GM12878 (cell line): ENCODE measurements at places on chromosomes 6 and 20. TPM values are rescaled to one million over a fixed set of nuclear protein-coding genes. Genes with fewer than 3 reads are reported as not detected.

Gene SYTL3
- 7.1 and 8.4 TPM in 2 replicates for total RNA-seq

DNA sequence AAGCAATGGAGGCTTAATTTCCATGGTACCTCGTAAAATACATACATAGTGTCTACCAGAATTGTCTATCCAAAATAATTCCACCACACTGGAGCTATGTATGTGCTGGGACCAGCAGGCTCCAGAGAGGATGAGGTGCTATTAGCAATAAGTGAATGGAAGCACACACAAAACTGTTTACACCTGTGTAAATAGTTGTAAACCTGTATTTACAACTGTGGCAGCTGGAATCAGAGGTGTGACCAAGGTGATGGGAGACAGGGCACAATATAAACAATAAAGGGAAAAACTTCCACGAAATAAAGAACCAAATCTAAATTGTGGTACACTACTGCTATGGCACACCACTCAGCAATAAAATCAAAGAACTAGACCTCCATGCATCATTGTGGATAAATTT, 14.4 kb downstream of the RARS2 start:
- DNase-seq, result no peak

- no peak for DNase-seq
Measured at GRCh38 chr20:50282592-50283241, 92.1 kb downstream of the CEBPB start.

Gene PLEKHG1
- 7.3 and 8.3 TPM in 2 replicates for total RNA-seq

Gene HLA-DRB1
- 718 and 768 TPM in 2 replicates for total RNA-seq

Gene CPNE5
- total RNA-seq, result 38.4 and 39.1 TPM in 2 replicates

Gene BCL2L1
- 55.1 and 60.0 TPM in 2 replicates for total RNA-seq

GRCh38 chr20:21508230-21509078, 5.4 kb downstream of the NKX2-2 start:
- no peak for DNase-seq

GRCh38 chr6:137332637-137333280, 113.6 kb upstream of the IFNGR1 start:
- no peak for DNase-seq

GRCh38 chr6:113290684-113291083, 566.5 kb upstream of the MARCKS start:
- no peak for DNase-seq

DNA sequence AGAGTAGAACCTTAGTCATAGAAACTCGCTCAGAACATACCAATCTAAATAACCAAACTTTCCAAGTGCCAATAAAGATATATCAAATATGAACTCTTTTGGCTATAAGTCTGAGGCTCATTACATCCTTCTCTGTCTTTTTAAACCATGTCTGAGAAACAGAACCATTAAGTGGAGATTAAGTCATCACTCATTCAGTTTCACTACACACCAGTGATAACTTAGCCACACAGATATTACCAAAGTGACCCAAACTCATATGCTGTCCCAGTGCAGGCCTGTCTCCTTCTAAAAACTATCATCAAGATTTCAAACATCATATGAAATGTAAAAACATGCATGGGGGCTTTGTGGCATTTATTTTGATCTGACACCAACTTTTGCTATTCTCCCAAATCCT, 12.0 kb downstream of the GCLC start:
- no peak for DNase-seq

- DNase-seq, result no peak
Measured at GRCh38 chr20:17369506-17369905, 142.7 kb downstream of the PCSK2 start.

DNA sequence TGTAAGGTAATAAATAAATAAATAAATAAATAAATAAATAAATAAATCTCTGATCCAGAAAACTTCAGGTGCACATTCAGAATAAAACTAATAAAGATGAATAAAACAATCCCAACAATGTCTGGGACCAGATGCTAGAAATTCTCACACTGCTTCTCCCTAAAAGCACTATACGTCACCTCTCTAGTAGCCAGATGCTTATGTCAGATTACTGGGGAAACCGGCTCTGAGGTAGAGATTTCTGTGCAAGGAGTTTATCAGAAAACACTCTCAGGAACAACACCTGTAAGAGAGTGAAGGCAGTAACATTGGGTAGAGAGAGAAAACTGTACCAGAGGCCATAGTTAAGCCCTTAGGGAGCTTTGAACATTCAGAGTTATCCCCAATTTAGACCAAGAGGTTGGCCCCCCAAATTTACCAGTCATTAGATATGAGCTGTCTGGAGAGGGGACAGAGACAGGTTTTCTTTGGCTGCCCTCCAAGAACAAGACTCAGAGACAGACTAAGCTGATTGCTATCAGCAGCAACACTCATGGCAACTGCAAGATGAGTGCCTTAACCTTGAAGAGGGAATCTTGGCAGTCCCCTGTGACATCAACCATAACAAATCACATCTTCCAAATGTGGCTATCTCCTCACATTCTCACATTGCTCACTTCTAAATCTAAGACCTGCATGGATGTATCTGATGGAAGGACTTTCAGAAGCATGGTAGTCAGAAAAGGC, 151.2 kb upstream of the BMP5 start:
- no peak for DNase-seq
